Stimulated activated CD4-positive, alpha-beta T cell treated with anti-CD3 and anti-CD28 coated beads, Interleukin-2, amount 100 ng/mL, for 4 hours (primary cell): ENCODE measurements at places on chromosomes 2 and 18.

DNA sequence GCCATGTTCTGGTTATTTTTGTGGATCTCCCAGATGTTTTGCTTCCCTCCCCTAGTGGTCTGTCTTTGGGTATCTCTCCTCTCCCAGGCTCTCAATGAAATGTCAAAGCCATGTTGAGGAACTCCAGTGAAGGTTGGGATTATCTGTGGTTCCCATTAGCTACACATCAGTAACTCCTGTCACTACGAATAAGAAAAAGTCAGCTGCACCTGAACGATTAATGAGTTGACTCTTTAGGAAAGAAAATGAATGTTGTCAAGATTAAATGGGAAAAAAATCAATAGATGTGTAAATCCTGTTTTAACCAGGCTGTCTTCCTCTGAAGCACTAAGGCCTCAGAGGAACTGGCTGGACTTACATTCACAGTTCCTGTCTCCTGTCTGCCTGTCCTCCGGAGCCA lies 94.0 kb upstream of the DAPL1 start:
- DNase-seq: no peak

GRCh38 chr2:5121642-5122041 lies 570.5 kb upstream of the SOX11 start:
- no peak for DNase-seq

DNA sequence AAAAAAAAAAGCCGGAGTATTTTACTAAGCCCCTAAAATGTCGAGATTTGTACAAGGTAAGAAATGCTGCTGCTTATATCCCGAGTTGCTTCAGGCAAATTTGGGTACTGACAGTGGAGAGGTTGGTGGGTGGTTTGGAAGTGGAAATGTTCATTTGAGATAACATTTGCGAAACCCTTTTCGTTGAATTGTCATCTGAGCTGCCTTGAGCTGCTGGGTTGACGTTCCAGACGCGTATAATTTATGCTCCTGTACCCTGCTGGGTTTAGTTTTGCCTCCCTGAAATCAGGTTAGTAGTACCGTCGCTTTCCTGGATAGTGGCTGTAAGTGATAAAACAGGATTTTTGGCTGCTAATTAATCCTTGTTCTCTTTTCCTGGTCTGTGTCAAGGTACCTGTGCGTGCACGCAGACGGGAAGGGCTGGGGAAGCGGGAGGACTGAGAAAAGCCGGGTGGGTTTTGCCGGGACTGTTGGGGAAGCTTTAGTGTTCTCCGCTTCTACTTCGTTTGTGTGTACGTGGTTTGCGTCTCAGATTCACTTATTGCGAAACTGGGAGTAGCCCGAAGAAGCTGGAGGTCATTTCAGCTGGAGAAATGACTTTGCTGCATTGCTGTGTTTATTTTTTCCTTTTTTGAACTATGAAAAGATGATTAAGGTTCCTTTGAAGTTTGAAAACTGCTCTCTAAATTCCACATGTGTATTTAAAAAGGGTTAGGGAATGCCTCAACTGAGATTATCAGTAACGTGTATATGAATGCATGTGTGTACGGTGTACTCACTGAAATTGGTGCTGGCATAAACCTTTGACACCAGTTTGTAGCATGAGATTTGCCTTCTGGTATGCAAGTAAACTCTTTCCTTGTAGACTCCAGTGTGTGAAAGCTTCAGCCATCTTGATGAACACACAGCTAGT lies 709 bp downstream of the UGP2 start:
- DNase-seq: no peak

DNA sequence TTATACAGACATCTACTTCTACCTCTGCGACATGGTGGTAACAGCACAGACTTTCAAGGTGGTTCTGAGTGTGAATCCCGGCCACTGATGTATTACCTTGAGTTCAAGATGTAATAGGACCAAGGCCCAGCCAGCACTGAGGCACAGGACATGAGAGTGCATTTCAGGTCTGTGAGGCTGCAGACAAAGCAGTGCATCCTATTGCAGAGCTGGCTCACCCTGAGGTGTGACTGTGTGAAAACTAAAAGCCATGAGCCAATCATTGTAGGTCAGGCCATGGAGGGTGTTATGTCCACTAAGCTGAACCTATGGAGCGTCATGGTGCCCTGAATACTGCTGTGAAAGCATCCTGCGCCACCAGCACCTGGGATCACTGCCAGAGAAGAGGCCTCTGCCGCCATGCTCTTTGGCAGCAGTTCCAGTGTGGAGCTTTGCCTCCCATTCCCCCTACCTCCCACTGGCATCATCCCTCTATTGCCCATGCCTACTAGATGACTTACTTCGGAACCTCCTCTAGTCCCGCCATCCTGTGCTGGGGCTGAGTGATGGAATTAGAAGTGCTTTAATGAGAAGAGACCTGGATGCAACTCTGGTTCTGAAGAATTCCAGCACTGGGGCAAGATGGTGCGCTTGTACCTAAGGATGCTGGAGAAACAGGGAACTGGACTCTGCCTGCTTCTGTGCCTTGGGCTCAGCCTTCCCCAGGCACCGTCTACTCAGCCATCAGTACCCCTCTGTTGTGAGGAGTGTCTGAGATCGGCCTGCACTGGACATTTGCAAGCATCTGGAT lies 112.0 kb upstream of the RMDN2 start:
- DNase-seq: no peak

- no peak for DNase-seq
Measured at GRCh38 chr2:198191651-198192050, 387.3 kb downstream of the PLCL1 start.

DNA sequence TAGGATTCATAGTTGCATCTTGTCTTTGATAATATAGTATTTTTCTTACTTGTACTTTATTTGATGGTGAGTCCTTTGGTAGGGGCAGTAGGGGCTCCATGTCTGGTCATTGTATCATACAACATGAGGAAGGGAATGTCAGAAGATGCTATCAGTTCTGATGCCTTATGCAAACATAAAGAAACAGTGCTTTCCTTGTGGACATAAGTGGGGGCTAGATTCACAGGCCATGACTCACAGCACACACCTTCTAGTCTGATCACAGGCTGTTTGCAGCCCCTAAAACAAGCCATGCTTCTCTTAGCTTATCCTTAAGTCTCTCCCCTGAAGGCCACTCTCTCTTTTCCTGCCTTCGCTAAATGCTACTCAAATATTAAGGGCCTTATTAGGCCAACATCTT lies 10.7 kb upstream of the SLC14A1 start:
- no peak for DNase-seq

DNA sequence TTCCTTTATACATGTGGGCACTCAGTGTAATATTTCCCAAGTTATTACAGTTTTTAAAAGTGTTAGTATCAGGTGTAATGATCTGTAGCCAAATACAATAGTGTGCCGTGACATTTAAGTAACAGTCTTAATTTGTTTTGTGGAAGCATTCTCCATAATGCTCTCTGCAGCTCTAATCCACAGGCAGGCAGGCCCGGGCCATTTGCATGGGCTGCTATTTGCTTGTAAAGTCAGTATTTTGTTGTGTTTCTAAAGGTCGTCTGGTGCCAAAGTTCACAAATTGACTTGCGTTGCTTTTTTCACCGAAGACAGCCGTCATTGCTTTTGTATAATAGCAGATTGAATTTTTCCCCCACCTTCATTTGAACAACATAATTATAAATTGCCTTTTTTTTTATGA lies 153.0 kb downstream of the GBX2 start:
- DNase-seq: no peak
